ENCODE measurements at places on chromosomes 11 and 22.

- no peak for DNase-seq
Observed at GRCh38 chr11:64869571-64870175, 8.7 kb downstream of the EHD1 start.

DNA sequence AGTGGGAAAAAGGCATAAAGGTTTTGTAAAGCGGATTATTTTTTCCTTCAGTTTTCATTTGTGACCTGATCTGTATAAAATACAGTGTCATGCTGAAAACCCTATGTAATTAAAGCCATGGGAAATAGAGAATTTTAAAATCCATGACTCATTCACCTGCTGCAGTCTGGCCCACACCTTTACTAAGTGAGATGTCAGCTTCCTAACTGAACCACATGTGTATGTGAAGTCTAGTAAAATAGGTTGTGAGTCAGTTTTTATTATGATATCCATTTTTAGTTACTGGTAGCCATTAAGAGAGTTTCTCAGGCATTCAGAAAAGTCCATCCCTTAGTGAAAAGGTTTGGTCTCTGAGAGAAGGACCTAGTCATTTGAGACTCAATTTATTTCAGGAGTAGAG, 60.9 kb downstream of the TRIM44 start:
- DNase-seq: no peak

DNA sequence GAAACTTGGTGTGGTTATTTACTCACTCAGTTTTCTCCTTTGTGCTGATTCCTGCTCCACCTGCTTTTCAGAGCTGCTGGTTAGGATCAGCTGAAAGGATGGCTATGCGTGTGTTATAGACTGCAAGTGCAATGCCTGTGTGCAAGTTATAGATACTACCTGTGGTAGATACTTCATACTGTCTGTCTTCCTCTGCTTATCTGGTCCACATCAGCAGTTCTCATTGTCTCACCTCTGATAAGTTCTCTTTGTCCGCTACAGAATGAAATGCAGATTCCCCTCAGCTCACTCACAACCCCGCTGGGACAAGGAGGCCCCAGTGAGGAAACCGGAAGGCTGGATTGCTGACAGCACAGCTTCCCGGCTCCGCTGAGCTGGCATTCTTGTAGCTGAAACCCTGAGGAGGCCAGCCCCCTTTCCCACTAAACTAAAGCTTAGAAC, 37.5 kb upstream of the LYVE1 start:
- no peak for DNase-seq

- no peak for DNase-seq
Observed at GRCh38 chr11:110433393-110434333, 3.9 kb downstream of the FDX1 start.

DNA sequence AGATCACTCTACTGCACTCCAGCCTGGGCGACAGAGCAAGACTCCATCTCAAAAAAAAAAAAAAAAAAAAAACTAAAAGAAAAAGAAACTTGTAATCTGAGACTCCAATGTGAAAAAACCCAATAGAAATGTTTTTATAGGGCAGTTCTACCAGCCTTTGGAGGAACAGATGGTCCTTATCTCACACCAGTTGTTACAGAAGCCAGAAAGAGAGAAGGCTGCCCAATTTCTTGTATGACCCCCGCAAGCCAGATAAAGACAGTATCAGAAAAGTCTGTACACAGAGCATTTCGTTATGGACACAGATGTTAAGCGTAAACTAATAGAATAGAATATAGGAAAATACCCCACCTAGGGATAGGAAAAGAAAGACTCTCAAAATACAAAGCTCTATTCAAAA, 11.3 kb upstream of the TSGA10IP start:
- no peak for DNase-seq

- DNase-seq: no peak
Observed at GRCh38 chr22:43854121-43854785, 8.1 kb downstream of the SULT4A1 start.

- DNase-seq: no peak
Observed at GRCh38 chr22:50529416-50529896, 356 bp downstream of the TYMP start.

DNA sequence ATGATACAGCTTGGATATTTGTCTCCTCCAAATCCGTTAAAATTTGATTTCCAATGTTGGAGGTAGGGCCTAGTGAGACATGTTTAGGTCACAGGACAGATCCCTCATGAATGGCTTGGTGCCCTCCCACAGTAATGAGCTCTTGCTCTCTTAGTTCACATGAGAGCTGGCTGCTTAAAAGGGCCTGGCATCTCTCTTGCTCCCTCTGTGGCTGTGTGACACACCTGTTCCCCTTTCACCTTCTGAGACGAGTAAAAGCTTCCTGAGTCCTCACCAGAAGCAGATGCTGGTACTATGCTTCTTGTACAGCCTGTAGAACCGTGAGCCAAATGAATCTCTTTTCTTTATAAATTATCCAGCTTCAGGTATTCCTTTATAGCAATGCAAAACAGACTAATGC, 3.5 kb downstream of the VPS37C start:
- DNase-seq: no peak

DNA sequence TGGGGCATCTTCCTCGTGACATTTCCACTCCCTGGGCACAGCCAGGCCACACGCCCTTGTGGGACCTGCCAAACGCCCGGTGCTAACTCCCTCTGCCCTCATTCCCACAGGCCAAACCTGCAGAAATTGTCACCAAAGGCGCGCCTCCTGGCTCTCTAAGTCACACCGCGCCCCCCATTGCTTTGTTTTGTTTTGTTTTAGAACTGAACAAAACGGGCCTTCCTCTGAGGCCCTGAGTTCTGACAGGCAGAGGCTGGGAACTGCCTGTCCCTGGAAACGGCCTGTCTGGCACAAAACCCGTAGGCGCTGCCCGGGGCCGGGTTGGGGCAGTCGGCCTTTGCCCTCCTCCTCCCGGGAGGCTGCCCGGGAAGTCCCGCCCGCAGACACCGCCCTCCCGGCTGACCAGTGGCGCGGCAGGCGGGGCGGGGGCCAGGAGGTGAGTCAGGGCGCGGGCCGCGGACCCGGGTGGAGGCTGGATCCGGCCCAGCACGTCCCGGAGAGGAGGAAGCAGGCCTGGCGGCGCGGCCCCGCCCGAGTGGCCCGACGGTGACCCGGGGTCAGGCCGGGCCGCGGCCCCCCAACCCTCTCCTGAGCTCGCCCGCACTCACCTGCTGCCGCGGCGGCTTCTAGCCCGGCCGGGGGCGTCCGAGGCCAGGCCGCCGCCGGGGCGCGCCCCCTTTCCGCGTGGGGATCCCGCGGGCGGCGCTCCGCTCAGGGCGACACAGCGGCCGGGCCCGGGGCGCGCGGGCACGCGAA, 465 bp downstream of the SUN2 start:
- peak; percentile 52 for DNase-seq

GRCh38 chr11:134223121-134223520, 646 bp downstream of the NCAPD3 start:
- DNase-seq: no peak

Measured in activated CD8-positive, alpha-beta memory T cell treated with anti-CD3 and anti-CD28 coated beads, Interleukin-2, amount 50 U/mL, for 4 hours (primary cell).